Renal cortex interstitium (tissue), 15 donors: ENCODE measurements at places on chromosomes 7 and 10.

DNA sequence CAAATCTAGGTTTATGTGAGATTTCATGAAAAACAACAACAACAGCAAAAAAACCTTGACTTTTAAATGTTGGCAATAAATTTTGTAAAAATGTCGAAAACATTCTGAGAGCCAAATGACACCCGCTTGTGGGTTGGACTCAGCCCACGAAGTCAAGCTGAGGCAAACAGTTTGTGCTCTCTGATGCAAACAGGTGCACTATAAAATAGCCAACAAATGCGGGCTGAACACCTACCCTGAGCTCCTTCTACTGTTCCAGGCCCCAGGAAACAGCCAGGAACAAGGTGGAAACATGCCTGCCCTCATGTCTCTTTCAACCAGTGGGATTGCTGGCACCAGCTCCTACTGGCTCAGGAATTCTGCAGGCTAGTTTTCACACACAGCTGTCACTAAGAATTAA is 105.0 kb upstream of the ZNF716 start:
- DNase-seq, result no peak

GRCh38 chr10:52258799-52259425 is 55.2 kb upstream of the DKK1 start:
- DNase-seq, result no peak

DNA sequence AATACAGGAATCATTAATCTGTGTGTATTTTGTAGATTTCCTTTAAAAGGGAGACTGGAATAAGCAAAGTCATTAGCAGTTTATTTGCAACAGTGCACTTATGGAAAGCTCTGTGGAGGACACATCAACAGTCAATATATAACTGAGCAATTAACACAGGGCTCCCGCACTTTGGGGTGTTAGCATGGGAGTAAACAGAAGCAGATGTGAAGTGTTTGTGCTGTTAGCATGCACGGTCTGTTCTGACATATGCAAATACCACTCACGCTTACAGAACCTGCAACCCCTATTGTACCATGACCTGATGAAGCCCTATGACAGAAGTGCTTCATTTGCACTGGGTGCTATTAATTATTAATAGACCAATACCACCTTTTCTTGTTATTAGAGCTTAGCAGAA is 118.9 kb downstream of the PPP1R3A start:
- DNase-seq, result no peak

DNA sequence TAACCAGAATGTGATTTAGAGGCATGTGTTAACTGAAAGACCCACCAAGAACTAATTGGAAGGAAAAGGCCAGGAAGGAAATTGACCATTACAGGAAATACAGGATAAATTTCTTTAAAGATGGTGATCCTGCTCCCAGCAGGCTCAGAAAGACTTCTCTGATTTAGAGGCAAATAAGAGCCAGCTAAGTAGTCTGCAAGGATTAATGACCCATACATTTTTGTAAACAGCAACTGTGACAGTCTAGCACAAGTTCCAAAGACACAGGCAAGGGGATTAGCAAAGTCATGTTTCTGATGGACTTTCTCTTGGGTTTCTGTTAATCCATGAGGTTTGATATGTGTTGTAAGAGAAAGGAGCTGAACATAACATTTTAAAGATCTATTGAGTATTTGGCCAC is 425.0 kb downstream of the HTR7 start:
- DNase-seq, result no peak

GRCh38 chr7:117347962-117348672 is 25.3 kb upstream of the WNT2 start:
- no peak for DNase-seq

- no peak for DNase-seq
Measured at GRCh38 chr7:139570626-139571025, 47.1 kb downstream of the CLEC2L start.

DNA sequence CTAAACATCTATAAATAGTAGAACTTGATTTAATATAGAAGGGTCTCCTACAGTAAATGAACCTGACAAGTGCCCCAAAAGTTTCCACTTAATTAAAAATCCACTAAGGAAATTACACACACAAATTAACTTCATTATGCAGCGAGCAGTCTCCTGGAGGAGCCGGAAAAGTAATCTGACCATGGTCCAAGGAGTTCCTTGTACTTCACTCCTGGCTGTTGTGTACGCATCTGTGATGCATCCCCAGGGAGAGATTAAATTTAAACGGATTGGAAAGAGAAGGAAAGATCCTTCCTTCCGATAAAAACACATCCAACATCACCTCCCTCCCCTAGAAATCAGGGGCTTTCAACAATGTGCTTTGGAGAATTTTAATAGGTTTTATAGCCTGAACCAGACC is 85.5 kb downstream of the PARD3 start:
- no peak for DNase-seq

DNA sequence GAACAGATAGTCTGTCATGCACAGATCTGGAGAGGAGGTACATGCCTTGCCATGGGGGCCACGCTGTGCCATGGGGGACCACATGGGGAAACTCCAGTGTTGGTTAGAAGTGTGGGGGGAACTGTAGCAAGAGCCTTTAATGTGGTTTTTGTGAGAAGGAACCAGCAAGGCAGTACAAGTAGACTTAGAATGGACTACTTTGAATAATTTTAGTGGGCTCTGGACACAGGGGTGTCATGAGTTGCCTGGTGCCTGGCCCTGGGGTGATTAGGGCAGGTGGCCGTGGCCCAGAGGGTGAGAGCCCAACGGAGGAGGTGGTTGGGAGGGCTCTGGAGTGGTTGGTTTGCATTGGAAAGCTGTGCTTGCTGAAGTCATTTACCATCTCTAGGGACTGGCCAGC is 77.2 kb downstream of the CXCL12 start:
- no peak for DNase-seq

DNA sequence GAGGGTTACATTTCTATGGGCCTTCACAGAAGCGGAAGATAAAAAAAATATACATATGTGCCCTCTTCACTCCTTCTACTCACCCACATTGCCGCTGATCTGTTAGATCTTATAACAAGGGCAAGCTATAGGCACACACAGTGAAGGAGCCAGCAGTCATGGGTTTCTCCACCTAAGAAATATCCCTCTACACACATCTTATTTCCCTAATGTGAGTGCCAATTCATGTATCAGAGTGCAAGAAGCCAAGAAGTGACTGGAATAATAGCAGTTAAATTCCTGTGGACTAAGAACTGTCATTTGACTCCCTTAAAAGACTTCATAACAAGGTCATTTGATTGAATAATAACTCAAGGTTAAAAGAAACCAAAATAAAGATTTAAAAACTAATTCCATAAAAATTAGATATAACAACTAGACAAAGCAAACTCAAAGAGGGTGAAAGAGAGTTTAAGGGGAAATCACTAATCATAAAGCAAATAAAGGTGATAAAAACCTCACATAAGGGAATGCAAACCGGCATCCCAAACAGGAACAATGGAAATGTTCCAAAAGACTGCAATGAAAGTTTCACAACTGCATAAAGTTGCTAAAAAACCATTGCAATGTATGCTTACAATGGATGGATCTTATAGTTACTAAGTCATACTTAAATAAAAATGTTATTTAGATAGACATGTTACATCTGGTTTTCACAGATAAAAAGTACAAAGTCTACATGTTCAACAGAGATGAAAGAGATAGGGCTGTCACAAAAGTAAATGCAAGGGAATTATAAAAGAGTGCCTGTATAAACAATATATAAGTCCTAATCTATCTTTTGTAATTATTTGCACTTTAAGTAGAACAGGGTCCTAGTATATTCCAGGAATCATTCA is 42.8 kb downstream of the ARHGAP21 start:
- DNase-seq, result no peak

- DNase-seq, result no peak
Measured at GRCh38 chr7:73974101-73974947, 53.6 kb upstream of the ELN start.

- DNase-seq, result no peak
Measured at GRCh38 chr10:69574571-69574978, 1.4 kb upstream of the NEUROG3 start.

GRCh38 chr7:51021906-51022570 is 239.3 kb upstream of the GRB10 start:
- no peak for DNase-seq

GRCh38 chr7:99218406-99219184 is 10.7 kb upstream of the KPNA7 start:
- no peak for DNase-seq

DNA sequence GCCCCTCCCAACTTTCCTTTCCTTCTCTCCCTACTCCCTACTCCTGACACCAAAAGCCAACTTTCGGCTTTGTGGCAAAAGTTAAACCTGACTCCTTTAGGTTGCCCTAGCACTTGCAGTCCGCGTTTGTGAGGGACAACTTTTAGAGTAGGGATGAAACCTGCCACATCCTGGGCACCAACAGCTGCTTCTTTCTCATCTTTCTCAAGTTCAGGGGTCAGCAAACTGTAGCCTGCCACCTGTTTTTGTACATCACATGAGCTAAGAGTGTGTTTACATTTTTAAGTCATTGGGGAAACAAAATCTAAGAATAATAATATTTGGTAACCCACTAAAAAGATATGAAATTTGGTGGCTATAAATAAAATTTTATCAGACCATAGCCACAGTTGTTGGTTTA is 660.6 kb downstream of the KCNMA1 start:
- no peak for DNase-seq

- no peak for DNase-seq
Measured at GRCh38 chr10:79050896-79051555, 17.7 kb upstream of the ZMIZ1 start.

DNA sequence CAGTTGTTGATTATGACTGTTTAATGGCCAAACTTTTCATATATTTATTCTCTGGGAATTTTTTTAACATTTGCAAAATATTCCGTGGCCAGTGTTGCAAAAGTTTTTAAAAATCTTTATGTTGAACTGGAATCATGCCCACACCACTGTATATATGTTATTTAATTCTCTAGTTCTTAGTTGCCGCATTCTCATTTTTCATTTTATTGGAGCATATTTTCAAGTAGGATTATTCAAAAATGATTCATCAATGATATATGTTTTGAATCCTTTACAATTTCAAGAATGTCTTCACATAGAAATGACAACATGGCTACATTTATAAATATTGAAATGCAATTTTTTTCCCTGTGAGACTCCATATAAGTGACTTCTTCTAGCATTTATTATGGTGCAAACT is 188.6 kb upstream of the LRRTM3 start:
- DNase-seq, result no peak

DNA sequence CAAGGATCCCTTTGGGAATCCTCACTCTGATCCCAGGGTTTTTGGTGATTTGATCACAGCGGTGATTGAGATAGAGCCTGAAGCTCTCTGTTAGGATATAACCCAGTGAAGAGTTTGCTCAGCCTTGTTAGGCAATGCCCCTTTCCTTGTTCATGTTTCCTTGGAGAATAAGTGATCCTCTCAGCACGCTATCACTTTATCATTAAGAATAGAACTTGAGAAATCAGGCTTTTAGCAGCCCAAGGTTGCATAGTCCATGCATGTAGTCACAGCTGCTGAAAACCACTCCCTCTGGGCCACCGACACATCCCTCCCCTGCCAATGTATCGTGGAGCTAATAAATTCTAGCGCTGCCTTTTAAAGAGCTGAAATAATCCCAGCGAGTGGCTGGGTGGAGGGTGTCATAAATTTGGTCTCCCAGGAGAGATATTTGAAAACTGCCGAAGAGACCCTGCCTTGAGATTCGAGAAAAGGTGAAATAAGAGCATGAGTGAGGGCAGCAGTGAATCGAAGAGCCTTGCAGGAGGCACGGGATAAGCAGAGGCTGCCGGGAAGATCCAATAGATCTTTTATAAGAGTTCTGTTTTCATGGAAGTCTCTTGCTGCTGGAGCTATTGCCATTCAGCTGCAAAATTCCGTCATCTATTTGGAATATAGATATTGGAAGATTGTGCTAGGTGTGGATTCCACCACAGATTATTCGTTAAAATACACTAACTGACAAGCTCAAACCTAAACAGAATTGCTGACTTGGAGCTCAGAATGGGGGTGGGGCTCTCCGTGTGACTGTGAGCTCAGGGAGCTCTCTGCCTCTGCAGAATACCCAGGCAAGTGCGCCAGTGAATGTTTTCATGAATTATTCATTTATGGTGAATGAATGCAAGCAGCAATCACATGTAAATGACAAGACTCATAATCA is 249.8 kb downstream of the TRIL start:
- DNase-seq, result no peak

- no peak for DNase-seq
Measured at GRCh38 chr10:87038786-87039185, 18.7 kb downstream of the FAM25A start.

- no peak for DNase-seq
Measured at GRCh38 chr7:41315764-41316163, 387.1 kb downstream of the INHBA start.

DNA sequence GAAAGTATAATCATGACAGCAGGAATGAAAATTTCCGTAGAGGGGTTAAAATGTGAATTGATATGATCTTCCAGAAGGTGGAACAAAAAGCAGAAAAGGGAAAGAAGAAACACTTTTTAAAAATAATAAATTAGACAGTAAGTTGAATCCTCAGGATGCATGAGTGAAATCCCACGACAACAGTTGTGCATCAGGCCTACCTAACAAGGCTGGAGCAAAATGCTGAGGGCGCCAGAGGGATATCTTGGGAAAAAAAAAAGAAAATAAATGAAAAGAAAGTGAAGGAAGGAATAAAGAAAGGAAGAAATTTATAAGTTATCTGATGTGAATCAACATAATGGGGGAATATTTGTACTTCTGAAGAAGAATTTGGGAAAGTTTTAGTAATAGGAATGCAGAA is 13.0 kb upstream of the HUS1 start:
- DNase-seq, result no peak

DNA sequence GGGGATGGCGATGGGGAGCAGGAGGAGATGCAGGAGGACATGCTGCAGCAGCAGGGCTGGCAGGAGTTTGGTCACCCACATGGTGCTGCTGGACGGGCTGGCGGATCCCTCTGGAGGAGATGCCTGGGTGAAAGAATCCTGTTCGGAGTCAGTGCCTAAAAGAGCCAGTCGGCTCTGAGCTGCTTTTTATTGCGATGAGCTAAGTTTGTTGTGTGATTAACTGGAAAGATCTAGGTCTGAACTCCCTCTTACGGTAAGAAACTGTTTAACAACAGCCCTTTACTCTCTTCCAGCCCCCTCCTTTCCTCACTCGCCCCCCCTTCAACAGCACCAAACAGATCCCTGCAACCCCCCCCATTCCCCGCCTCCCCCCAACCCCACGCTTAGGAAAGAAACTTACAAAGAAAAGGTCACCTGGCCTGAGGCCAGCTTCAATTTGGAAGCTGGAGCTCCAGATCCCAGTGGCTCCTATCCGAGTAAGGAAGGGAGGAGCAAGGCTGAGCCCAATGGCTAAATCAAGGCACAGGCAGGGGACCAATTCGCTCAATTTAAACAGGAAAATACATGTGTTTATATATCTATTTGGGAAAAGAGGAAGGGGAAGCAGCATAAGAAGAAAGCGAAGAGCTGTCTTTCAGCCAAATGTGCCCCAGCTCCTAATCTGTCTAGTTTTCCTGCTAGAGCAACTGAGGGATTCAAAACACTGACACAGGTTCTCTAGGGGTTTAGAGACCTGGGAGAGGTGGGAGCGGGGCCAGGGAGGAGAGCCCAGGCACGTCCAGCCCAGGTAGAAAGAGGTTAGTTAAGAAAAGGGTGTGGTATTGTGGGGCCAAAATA is at the start of gene HGF:
HGF (minus strand) TSS at position 157 of the 837 bp plus-strand sequence; CDS start at position 81, 76 bp downstream.
- DNase-seq, result peak; percentile 22
